ENCODE measurements at places on chromosomes 5 and 9.

DNA sequence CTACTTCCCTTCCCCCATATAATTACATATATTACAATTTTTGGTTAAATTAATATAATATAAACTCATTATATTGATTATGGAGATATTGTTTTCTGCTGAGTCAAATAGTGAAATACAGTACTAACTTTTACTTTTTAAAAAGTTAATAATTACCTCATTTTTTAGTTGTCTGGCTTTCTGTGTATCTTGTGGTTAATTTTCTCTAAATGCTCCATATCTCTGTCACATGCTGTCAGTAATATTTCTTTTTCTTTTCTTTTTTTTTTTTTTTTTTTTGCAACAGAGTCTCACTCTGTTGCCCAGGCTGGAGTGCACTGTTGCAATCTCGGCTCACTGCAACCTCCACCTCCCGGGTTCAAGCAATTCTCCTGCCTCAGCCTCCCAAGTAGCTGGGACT, 23.2 kb downstream of the STX17 start:
- no peak for DNase-seq

DNA sequence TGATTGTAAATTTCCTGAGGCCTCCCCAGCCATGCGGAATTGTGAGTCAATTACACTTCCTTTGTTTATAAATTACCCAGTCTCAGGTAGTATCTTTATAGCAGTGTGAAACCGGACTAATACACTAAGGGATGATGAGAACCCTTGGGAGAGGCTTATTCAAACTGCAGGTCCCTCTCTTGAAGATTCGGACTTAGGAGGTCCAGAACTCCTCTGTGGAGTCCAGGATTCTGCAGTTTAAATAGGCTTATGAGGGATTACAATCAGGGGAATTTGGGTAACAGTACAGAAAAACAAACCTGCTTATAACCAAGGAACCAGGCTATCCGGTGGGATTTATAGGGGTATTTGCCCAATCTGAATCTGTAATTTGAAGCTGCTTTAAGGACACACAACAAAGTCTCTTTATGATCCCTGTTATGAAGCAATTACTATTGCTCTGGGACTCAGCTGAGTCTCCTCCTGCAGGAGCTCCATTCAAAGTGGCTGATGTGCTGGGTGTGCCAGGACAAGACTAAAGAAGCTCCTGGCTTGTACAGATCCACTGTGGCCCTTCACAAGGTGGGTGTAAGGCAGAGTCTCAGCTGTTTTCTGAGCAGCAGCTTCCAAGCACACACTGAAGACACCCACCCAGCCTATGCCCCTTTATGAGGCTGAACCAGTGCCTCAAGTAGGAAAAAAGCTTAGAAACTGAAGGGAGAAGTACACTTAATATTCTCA, 41.8 kb upstream of the LHFPL2 start:
- DNase-seq = no peak

DNA sequence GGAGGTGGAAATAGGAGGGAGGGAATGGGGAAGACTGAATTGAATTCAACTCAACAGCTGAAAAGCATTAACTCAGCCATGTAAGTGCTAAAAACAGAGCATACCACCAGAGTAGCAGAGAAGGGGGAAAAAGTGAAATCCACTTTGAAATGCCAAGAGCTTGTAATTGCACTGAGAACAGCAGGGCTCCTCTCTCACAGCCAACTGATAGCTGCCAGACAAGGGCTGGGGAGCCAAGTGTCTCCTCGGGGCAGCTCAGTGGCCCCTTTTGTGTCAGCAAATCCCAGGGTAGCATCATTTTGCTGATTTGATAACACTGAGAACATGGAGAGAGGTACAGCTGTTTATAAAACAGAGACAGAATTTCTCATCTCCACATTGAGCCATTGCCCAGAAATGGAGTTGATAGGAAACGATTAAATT, 182.5 kb downstream of the FRMD3 start:
- DNase-seq = no peak

GRCh38 chr5:168916266-168916665, 337.1 kb upstream of the PANK3 start:
- no peak for DNase-seq

DNA sequence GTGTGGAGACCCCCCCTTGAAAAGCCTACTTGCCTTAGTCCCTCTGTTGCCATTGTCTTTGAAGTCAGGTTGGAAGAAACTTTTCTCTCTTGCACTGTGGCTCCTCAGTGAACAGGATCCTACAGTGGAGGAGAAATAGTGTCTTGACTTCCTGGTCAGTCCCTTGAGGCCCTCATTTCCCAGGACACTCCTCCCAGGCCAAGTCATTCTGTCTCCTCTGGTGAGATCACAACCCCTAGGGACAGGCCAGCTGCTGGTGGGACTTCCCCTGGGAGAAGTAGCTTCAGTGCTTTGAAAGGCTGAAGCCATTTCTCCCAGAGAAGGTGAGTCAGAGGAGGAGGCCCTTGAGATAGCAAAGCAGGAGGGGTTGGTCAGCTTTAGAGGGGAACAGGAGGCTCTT, 10.1 kb upstream of the GRIA1 start:
- DNase-seq = no peak

DNA sequence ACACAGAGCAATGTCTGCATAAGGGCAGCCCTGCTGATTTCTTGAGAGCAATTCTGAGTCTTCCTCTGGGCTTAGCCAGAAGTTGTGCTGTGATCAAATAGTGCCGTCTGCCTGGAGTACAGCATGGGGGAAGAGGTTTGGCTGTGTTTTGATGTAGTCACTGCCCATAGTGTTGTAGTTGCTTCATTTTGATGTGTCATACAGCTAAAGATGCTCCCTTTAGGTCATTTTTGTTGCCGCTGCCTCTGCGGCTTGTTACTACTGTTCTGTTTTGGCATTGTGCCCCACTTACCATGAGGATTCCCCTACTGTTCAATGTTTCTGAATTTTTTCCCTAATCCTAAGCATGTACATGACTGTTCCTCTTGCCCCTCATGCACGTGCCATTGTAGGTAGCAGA, 23.0 kb downstream of the SLC36A1 start:
- DNase-seq = no peak

DNA sequence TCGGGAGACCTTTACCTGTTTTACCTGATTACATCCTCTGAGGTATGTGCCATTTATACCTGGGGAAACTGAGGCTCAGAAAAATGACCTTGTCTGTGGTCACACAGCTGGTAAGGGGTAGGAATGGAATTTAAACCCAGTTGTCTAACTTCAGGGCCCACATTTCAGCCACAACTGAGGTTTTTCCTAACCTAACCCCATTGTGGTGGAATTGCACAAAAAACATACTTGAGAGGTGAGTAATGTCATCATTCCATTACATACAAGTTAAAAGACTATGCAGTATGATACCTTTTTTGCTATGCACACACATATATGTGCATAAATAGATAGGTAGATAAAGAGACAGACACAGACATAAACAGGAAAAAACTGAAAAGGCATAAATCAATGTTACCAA, 14.1 kb downstream of the FGF1 start:
- DNase-seq = peak; percentile 47

- no peak for DNase-seq
These were observed 503.9 kb upstream of the DAB2 start for GRCh38 chr5:39928709-39929108.

DNA sequence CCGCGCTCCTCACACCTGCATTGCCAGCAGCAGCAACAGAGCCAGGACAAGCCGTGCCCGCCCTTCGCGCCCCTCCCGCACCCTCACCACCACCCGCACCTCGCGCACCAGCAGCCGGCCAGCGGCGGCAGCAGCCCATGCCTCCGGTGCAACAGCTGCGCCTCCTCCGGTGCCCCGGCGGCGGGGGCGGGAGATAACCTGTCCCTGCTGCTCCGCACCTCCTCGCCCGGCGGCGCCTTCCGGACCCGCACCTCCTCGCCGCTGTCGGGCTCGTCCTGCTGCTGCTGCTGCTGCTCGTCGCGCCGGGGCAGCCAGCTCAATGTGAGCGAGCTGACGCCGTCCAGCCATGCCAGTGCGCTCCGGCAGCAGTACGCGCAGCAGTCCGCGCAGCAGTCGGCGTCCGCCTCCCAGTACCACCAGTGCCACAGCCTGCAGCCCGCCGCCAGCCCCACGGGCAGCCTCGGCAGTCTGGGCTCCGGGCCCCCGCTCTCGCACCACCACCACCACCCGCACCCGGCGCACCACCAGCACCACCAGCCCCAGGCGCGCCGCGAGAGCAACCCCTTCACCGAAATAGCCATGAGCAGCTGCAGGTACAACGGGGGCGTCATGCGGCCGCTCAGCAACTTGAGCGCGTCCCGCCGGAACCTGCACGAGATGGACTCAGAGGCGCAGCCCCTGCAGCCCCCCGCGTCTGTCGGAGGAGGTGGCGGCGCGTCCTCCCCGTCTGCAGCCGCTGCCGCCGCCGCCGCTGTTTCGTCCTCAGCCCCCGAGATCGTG, 517 bp downstream of the KCNN2 start:
- no peak for DNase-seq

- no peak for DNase-seq
These were observed 195.9 kb upstream of the TRIM32 start for GRCh38 chr9:116491219-116491618.

DNA sequence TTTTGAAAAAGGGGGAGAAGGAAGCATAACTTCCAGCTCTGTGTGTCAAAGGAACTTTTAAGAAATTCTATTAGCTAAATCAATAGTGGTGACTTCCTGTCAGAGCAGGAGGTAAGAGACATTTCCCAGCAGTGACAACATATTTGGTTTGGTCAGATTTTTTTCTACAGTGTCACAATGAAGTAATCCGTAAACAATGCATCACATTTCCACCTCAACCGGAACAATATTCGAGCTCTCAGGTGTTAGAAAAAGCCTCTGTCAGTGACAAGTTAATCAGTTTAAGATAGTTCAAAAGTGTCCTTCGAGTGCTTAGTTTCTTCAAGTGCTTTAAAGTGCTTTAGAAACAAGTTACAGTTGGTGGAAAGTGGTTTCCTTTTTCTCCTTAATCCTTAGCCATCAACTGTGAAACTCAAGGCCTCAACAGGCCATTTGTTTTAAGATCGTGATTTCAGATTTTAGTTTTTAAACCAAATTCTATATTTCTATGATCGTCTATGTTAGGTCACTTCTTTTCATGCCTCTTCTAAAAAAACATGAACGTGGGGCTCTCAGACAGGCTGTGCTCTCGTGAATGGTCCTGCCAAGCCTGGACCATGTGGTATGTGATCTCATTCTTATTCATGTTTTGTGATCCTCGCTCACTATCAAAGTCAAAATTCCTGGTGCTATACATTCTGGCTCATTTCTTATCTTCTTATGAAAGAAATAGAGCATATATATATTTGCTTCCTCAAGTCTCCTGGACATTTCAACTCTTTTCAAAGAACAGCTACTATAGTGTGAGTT, 181.9 kb upstream of the HMHB1 start:
- DNase-seq = no peak

DNA sequence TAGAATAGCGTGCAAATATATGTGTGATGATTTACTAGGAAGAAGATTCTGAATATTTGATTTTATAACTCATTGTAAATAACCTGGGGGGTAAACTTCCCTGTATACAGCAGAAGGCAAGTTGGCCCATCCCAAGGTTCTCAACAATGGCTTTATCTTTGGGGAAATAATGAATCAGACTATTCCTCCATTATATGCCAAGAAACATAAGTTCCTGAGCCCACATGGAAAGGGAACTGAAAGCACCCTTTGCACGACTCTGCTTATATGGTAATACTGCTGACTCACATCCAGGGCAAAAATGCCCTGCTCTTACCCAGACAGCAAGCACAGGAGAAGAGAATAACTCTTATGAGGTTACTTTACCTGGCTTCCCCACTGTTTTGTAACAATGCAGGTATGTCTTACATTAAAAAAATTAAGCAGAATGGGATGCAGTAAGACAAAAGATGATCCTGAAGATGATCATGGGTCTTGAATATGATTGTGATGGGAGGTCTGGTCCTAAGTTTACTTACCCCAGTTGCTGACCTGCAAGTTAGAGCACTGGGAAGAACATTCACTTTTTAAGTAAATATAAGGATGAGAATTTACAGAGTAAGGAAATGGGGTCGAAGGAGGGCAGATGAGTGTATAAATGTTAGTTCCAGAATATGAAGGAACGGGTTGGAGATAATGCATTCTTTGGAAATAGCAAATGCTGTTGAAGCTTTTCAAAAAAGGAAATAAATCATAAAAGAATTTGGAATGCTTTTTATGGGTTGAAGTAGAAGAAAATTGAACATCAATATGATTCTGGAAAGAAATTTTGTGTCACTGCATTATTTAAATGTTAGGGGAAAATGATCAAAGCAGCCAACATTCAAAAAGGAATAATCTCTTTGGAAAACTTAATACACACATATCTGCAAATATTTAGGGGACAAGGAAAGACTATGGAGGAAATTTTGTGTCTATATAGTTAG, 428.4 kb upstream of the MPDZ start:
- DNase-seq = no peak

GRCh38 chr5:34062419-34062818, 19.4 kb upstream of the C1QTNF3 start:
- DNase-seq = no peak

DNA sequence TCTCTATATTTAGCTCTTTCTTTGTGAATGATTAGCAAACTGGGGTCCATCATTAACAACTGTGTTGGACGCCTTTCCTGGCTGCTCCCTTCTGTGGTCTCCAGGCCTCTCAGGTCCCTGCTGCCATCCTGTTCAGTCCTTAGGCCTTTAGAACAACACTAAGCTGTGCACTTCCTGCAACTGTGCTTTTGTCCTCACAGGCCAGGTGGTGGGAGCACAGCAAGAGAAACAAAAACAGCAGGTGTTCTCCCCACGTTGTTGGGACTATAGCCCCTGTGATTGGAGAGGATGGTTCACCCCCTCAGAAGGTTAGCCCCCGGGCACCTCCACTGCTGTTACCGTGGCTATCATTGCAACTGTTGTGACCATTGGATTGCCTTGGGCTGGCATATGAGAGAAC, 41.7 kb upstream of the CLINT1 start:
- DNase-seq = no peak

DNA sequence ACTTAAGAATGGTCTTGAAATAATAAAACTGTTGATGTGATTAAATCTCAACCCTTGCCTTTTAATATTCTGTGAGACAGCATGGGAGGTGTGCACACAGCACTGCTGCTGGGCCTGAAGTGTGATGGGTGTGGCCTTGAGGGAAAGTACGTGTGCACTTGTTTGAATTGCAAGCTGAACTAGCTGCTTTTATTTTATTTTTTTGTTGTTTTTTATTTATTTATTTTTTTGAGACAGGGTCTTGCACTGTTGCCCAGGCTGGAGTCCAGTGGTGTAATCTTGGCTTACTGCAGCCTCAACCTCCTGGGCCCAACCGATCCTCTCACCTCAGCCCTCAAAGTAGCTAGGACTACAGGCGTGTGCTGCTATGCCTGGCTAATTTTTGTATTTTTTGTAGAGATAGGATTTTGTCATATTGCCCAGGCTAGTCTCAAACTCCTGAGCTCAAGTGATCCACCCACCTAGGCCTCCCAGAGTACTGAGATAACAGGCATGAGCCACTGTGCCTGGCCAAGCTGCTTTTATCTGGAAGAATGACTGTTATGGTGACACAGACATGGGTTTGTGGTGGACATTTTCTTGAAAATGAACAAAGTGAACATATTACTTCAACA, 58.9 kb downstream of the GPR107 start:
- DNase-seq = no peak

Measured in AG04449 (cell line).